Stimulated activated CD4-positive, alpha-beta T cell treated with anti-CD3 and anti-CD28 coated beads, TNF-alpha, amount 100 ng/mL, for 4 hours (primary cell): ENCODE measurements at places on chromosomes 5 and 9.

DNA sequence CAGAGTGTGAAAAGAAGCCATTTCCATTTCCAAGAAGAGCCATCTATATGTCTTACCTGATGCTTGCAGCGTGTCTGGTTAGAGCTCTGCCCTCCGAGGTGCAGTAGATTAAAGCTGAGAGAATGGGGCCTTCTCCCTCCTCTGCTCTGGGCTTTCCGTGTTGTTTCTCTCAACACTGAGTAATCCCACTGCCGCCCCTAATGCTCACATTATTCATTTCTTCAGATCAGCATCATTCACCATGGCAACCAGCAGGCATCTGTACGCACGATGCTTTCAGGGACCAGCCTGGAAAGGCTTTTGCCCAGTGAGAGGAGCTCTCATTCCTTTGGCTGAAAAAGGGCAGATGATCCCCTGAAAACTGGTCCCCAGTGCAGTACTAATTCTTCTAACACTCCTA is 79.6 kb downstream of the CYFIP2 start:
- no peak for DNase-seq

DNA sequence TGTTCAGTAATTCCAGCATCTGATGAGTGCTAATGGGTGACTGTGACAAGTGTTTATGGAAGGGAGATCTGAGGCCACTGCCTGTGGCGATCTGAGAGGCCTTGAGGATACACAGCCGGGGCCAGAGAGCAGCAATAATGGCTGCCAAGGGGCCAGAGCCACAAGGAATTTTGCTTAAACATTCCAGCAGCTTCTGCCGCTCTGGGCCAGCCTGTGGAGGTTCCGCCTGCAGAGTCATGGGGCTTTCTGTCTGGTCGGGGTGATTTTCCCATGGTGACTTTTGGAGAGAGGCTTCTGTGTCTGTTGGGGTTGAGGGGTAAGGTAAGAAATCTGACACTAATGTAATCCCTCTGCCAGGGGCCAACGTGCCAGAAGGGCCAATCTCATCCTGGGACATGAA is 353.5 kb downstream of the ADAMTS6 start:
- no peak for DNase-seq

- no peak for DNase-seq
Measured at GRCh38 chr5:122291000-122291901, 20.8 kb upstream of the SNCAIP start.

DNA sequence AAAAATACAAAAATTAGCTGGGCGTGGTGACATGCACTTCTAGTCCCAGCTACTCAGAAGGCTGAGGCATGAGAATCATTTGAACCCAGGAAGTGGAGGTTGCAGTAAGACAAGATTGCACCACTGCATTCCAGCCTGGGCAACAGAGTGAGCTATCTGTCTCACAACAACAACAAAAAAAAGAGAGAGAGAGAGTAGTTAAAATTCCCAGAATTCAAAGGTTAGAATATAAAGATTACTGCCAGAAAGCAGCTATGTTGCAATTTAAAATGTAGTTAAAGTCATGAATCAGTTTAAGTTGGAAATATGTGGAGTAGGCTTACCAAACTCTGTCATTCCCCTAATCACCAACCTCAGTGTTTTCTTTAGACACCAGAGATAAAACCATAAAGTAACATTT is 58.7 kb upstream of the SUSD1 start:
- DNase-seq = no peak

DNA sequence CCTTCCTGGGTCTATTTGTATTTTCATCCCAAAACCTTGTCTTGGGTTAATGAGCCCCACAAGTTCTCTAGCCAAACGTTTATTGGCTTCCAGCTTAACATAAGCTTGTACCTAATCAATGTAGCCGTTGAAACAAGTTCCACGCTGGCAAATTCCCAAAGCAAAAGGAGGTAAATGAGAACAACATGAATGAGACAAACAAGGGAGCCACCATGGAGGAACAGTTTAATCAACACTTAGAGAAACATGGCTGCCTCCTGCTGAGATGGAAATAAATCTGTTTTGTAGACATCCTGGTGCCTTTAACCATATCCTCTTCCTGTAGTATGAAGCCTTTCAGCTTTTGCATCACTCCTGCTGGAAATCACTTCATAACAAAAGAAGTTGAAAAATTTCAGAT is 166.6 kb upstream of the NFIB start:
- no peak for DNase-seq

GRCh38 chr5:168320805-168321204 is 29.4 kb downstream of the WWC1 start:
- no peak for DNase-seq
